ENCODE measurements at places on chromosomes 7 and 10.
A peak's percentile ranks its signal among the peaks of the same experiment; 100 is the strongest.

GRCh38 chr10:11265484-11265883 lies 247.8 kb downstream of the CELF2 start:
- DNase-seq, result no peak

DNA sequence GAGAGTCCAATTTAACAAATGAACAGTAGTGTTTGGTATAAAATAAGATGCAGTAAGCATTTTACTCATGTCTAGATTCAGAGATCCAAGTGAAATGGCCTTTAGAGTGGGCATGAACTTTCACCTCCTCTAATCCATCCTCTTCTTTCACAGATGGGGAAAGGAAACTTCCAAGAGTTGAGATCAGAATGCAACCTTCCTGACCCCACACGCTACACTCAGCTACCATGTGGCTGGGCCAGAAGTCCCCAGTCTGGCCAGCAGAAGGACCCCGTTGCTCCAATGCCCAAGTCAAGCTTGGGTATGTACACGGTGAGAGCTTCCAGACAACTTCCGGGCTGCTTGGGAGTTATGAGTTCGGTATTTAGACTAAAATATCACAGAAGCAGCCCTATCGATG lies 228.0 kb downstream of the ELMO1 start:
- DNase-seq, result no peak

DNA sequence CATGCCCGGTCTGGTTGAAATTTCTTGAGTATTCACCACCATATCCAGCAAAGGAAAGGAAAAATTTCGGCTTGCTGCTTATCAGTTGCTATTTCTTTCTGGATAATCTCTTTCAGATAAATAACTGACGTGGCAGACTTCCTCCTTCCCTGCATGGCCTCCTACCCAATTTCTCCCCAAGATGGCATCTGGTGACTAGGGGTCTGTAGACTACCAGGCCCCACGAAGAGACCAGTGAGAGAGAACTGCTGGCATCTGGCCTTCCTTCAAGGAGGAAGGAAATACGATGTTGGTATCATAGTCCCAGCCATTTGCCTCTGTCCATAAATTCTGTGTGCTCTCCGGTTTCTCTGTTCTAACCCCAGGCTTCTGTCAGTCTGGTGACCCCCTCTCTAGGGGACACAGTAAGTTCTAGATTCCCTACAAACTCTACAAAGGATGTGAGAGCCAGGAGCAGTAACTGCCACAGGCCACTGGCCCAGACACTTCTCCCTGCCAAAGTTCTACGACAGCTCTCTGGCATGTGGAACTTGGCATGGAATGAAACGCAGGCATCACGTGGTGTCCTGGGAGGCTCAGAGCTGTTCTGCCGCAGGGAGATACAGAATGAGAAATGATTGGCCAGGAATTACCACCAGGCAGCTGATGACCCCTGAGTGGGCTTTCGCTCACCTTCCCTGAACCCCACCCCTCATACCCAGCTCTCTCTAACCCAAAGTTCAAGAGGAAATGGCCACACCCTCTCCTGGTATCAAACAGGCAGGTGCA lies 30.0 kb upstream of the MSRB2 start:
- peak; percentile 70 for DNase-seq

- DNase-seq, result no peak
Observed at GRCh38 chr7:66731986-66732385, 8.5 kb upstream of the RABGEF1 start.

- no peak for DNase-seq
Observed at GRCh38 chr7:128954830-128955802, 17.4 kb downstream of the IRF5 start.

- DNase-seq, result no peak
Observed at GRCh38 chr10:119211176-119211575, 3.8 kb downstream of the GRK5 start.

DNA sequence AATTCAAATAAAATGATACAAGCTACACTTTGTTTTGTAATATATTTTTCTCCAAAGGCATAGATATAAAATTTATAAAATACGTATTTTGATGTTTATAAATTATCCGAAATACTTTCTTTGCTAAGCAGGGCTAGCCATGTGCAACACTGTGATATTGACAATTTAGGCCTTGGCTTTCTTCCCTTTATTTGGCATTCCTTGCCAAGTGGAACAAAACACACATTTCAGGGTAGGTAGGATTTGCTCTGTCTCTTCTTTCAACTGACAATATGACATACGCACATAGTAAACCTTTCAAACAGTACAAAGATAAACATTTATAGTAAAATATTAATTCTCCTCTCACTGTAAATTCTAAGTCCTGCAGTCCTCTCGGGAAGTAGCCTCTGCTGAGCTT lies 103.3 kb upstream of the POT1 start:
- DNase-seq, result no peak

DNA sequence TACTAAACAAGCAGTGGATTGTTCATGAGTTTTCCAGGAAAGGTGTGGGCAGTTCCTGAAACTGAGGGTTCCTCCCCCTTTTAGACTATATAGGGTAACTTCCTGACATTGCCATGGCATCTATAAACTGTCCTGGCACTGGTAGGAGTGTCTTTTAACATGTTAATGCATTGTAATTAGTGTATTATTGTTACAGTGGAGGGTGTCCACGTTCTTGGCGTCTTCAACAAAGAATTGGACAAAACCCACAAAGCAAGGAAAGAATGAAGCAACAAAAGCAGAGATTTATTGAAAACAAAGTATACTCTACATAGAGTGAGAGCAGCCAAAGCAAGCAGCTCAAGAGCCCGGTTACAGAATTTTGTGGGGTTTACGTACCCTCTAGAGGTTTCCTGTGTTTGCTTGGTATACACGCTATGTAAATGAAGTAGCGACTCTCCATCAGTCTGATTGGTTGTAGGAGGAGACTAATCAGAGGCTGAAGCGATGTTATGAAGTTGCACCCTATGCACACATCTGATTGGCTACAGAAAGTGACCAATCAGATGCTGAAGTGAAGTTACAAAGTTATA lies 175.2 kb downstream of the NSUN6 start:
- DNase-seq, result no peak

DNA sequence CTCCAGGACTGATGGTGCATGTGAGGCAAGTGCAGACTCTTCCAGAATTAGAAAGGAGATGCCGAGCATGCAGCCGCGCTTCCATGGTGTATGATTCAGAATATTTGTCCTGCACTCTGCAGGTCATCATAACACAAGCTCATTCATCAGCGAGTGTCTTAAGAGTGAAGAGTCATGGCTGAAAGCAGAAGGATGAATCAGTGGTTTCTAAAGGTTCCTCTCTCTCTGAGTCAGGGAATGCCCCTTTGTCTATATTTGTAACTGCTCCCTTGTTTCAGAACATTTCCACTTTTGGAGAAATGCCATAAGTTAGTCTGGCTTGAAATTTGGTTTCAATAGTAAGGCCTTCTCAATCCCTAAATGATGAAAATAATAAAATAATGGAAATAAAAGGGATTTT lies 52.3 kb downstream of the HECW1 start:
- no peak for DNase-seq
